Hypothalamus (tissue), 51 donors: ENCODE measurements at places on chromosomes 1 and 21.

- no peak for DNase-seq
Measured at GRCh38 chr1:9553736-9554144, 14.5 kb downstream of the SLC25A33 start.

DNA sequence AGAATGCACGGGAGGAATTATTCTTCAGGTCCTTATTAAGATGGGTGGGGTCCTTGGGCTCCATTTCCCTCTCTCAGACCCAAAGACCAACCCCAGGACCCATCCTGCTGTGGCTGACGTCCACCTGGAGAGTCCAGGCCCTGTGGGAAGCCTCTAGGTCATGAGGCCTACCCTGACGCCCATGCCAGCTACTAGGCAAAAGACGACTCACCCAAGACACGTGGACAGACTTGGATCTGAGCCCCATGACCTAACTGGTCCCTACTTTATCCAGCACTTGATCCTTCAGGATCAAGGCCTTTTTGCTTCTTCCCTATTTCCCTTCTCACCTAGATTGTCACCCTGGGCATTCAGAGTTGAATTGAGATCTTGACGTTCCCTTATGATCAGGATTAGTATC lies 56.0 kb upstream of the CASZ1 start:
- DNase-seq = no peak

DNA sequence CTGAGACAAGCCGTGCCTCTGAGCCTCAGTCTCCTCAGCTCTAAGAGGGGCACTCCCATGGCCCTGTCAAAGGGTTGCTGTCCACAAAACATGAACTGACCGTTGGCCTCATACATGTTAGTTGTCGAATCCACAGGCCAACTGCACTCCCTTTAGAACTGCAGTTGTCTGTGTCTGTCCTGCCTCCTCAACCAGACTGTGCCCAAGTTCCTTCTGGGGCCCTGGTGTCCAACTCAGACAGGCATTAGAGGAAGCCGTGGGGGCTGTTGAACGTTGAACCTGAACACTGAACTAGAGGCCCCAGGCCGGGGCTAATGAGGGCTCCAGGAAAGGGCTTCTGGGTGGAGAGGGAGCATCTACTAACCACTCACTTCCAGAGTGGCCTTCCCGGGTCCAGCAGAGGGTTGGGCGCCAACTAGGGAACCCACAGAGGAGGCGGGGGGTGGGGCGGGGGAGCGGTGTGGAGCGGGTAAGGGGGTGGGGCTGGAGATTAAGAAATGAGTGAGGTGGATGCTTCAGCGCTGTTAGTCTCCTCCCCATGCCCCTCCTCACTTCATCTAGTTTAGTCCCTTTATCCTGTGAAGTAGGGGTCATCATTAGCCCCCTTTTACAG lies at the start of gene RAB42:
RAB42 (plus strand) TSS at position 558 of the 613 bp plus-strand sequence. CDS start 247 bp downstream, outside the sequence.
- DNase-seq = no peak

GRCh38 chr1:41072051-41072450 lies 50.5 kb upstream of the SLFNL1 start:
- DNase-seq = no peak

- DNase-seq = no peak
Measured at GRCh38 chr1:2468041-2468472, 8.0 kb upstream of the PLCH2 start.

- no peak for DNase-seq
Measured at GRCh38 chr1:167288390-167289074, 67.8 kb downstream of the POU2F1 start.

DNA sequence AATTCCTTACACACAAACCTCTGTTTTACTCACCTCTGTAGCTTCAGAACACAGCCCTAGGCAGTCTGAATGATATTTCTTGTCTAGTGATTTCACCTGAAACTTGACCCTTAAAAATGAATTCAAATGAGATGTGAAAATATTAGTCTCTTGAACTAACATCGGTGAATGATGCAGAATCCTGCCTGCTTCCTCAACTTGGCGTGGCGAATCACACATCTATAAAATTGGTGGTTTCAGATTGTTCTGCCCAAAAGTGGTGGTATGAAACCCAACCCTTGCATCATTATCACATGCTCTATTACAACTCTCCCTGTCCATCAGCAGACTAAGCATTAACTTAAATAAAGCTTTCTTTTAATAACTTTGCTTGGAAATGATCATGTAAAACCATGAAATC lies 26.9 kb upstream of the C1orf21 start:
- DNase-seq = no peak

DNA sequence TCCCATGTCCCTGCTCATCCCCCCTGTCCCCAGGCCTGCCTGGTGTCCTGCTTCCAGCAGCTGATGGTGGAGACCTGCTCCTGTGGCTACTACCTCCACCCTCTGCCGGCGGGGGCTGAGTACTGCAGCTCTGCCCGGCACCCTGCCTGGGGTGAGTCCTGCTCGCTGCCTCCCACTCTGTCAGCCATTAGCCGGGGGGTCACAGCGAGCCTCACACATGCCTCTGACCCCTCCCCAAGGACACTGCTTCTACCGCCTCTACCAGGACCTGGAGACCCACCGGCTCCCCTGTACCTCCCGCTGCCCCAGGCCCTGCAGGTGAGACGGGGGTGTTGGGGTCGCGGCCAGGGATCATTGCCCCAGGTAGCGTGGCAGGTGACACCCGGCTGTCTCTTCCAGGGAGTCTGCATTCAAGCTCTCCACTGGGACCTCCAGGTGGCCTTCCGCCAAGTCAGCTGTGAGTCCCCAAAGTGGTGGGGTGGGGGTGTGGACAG lies 10.0 kb downstream of the SCNN1D start:
- DNase-seq = no peak

- peak; percentile 2 for DNase-seq
Measured at GRCh38 chr21:35563885-35564451, 496.4 kb downstream of the SETD4 start.

DNA sequence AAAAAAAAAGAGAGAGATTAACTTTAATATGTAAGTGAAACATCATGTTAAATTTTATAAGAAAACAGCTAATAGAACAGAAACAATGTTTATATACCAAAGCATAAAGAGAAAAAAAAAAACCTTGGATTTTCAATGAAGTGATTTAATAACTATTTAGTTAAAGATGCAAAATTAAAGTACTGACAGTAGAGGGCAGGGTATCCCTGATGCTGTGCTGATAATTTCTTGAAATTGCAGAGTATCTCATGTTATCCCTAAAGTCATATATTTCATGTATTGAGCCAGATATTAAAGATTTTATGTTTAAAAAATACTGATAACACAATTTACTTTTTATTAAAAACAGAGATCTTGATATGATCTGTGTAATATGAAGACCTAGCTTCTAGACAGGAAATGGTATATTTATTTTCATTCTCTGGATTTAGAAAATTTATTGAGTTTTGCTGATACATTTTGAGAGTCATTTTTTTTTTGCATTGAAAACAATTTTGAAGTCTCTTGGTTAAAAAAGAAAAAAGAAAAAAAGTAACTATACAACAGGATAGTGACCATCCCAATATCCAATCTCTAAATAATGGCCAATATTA lies 273.2 kb downstream of the USP25 start:
- no peak for DNase-seq

- DNase-seq = no peak
Measured at GRCh38 chr21:15514073-15514946, 215.5 kb upstream of the USP25 start.

- DNase-seq = no peak
Measured at GRCh38 chr1:232905331-232906034, 44.9 kb upstream of the NTPCR start.

DNA sequence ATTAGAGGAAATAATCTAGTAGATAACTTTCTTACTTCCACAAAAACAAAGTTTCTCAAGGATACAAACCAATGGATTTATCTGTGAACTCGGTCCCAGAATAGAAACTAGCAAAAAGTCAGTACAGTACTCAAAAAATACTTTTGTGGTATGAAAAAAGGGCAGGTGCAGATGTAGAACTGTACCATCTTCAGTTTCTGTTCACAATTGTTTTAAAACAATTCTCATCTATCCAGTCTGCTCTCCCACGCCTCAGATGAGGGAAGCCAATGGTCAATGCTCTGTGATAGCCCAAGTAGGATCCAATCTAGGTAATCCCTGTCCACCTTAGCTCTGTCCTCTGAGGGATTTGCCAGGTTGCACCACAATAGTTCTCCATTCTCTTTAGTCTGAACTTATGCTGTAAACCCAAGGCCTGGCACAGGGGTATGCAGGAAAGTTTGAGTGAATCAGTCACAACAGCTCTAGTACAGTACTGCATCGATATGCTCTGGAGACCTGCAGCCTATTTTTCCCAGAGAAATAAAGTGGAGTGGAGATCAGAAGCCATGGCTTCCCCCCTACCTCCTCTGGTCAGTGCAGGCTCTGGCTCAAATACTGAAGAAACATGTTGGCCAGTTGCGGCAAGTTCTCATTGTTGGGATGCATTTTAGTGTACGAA lies 1.4 kb downstream of the KTI12 start:
- no peak for DNase-seq

DNA sequence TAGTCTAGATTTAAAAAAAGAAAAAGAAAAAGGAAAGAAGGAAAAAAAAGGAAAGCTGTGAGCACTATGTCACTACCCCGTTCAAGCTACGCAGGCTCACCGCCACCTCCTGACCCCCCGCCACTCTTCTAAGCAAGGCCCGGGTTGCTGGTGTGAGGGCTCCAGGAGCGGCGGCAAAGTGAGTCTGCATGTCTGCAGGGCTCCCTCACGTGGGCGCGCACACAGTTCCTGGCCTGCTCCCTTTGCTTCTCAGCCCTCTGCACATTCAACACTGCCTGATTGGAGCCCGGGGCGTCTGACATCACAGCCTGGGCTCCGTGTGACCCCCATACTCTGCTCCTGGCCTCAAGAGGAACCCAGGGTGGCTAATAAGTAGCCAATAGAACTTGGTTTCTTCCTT lies 81.4 kb upstream of the TLR5 start:
- DNase-seq = no peak

DNA sequence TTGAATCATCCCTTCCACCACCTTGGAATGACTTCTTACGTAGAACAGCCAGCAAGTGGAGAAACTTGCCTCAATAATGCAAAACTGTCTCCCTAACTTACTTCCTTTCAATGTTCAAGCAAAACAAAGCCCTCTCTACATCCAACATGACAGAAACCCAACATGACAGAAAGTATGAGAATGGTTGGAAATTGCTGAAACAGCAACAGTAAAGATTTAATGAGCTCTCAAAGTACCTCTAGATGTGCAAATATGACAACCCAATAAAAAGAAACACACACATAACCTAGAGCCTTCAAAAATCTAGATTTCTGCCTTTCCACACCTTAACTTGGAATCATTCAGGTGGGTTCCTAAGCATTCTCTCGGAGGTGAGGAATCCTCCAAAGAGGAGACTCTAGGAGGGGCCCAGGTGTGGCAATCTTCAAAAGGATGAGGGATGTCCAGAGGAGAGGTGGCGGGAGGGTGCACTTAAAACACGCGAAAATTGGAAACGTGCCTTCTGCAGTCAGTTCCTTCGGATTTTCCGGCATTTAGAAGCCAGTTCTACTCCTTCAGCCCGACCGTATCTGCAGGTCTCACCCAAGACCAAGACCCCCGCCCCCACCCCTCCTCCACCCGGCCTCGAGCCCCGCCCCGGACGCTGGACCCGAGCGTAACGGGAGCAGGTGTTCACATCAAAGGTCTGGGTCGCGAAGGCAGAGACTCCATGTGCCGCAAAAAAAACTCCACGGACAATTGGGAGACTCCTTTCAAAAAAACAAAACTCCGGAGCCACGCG lies 996 bp upstream of the MGST3 start:
- DNase-seq = no peak

- no peak for DNase-seq
Measured at GRCh38 chr1:91283421-91283726, 121.3 kb downstream of the HFM1 start.

GRCh38 chr1:109849655-109850054 lies 61.0 kb upstream of the CSF1 start:
- no peak for DNase-seq

DNA sequence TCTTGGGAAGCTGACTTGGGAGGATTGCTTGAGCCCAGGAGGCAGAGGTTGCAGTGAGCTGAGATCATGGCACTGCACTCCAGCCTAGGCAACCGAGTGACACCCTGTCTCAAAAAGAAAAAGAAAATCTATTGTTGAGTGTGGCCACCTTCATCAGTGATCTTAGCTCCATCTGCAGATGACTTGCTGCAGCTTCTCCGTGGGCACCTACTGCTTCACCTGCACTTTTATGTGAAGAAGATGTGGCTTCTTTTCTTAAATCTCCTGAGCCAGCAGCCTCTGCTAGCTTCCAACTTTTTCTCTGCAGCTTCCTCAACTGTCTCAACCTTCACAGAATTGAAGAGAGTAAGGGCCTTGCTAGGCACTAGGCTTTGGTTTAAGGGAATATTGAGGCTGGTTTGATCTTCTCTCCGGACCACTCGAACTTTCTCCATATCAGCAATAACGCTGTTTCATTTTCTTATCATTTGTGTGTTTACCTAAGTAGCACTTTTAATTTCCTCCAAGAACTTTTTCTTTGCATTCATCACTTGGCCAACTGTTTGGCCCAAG lies 28.0 kb downstream of the AGPAT3 start:
- no peak for DNase-seq

DNA sequence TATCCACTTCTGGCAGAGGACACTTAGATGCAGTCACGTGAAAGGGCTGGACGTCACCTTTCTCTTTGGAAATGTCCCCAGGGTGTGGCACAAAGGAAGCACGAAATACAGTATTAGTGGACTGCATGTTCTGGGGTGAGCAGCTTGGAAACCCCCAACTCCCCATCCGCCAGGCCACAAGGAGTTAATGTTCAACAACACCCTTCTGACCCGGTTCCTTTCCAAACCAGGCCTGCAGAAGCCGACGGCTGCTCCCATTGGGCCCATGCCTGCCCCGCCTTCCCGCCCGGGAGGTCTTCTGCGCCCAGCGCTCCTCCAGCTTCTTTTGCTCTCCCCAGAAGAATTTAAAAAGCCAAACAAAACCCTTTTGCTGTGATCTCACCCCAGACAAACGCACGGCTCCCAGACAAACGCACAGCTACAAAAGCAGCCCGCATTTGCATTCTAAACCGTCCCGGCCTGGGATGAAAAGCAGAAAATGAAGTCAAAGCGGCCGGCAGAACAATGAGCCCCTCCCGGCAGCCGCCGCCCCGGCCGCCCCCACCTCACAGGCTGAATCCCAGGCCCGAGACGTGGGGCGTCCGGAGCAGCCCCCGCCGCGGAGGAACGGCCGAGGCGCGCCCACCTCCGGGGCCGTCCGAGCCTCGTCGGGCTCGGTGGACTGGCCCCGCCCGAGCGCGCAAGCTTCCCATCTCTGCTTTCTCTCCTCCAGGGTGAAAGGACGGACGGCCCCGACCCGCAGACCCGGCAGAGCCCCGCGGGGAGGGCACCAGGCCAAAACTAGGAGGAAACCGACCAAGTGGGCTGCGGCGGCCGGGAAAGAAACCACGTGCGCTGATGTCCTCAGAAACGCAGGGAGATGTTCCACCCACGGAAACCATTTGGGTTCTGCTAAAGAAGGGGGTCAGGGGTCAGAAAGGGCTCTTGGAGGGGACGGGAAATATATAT lies 101.9 kb downstream of the PLPP3 start:
- peak; percentile 41 for DNase-seq

DNA sequence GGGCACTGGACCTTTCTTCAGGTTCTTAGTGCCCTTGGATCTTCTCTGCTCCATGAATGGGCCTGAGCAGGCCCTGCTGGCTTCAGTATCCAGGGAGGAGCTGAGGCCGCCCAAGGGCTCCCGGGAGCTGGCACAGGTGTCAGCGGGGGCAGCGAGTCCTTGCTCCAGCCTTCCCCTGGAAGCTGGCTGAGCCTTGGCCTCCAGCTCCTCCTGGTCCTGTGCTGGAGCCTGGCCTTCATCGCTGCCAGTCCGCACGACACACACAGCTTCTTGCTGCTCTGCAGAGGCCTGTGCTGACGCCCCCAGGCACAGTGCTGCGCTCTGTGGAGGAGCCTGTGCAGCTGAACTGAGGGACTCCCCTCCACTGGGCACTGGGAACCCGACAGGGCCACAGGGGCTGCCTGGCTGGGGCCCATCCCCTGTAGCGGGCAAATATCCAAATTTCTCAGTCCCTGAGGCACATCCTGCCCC lies 1.7 kb downstream of the SPOCD1 start:
- no peak for DNase-seq
